Left ventricle myocardium inferior (tissue), 1 donor: ENCODE measurements at places on chromosomes 3 and 15.
A peak's percentile ranks its signal among the peaks of the same experiment; 100 is the strongest.

GRCh38 chr3:20442846-20443245 lies 256.8 kb upstream of the SGO1 start:
- DNase-seq = no peak

DNA sequence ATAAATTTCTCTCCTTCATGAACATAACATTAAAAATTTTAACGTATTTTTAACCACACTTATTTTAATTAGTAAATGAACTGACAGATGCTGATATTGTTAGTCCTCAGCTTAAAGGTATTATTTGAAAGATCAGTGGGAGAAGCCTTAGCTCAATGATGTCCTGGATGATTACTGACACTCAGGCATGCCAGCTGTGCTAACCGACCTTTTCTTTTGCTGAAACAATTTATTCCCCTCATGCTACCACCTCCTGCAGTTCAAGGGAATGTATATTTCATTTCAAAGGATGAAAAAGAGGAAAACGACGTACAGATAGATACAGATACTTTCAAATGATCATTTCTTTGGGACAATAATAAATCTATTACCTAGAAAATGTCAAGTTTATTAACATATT lies 620.8 kb downstream of the FGF12 start:
- no peak for DNase-seq

- DNase-seq = peak; percentile 19
Measured at GRCh38 chr3:111667621-111668239, 72.6 kb upstream of the ZBED2 start.

- DNase-seq = no peak
Measured at GRCh38 chr3:181705086-181705480, 6.6 kb upstream of the SOX2 start.

DNA sequence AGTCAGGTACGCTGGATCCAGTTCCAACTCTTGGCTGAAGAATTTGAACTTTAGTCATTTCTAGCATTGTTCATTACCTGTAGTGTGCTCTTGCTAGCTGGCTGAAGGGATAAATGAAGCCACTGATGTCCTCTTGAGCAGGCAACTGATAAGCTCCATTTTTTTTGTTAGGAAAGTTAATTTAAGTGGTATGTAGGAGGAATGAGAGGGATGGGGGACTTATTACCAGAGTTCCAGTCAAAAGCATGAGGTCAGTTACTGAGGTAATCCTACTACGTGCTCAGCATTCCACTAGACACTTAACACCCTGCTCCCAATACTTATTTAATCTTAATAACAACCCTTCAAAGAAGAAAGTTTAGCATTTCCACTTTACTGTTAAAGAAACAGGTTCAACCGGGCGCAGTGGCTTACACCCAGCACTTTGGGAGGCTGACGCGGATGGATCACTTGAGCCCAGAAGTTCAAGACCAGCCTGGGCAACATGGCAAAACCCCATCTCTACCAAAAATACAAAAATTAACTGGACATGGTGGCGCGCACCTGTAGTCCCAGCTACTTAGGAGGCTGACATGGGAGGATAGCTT lies 2.0 kb upstream of the RASA2 start:
- no peak for DNase-seq

DNA sequence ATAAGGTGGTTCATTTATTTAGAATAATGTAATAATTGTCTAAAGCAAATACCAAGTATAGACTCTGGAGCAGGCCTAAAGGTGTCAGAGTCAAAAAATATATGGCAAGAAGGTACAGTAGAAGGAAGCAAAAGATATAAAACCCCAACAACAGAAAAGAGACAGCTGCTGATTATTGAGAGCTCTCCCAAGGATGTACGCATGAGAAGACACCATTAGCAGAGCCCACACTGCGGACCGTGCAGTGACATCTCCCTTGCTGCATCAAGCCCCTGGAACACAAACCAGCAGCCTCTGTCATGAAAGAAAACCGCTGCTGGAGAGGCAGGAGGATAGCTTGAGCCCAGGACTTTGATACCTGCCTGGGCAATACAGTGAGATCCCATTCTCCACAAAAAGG lies 18.0 kb upstream of the SLC6A20 start:
- DNase-seq = no peak

DNA sequence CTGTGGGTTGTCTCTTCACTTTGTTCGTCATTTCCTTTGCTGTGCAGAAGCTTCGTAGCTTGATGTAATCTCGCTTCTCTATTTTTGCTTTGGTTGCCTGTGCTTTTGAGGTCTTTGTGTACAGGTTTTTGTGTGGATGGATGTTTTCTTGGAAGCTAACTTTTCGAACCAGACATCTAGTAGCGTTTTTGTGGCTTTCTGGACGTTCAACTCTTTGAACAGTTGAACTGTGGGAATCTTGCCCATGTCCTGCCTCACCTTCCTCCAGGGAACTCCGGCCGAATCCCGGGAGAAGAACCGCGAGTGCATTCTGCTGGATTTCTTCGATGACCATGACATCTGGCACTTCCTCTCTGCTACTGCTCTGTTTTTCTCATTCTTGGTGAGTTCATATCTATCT lies 70.6 kb downstream of the USF3 start:
- DNase-seq = peak; percentile 27

- DNase-seq = no peak
Measured at GRCh38 chr3:168249205-168249549, 153.5 kb upstream of the GOLIM4 start.

DNA sequence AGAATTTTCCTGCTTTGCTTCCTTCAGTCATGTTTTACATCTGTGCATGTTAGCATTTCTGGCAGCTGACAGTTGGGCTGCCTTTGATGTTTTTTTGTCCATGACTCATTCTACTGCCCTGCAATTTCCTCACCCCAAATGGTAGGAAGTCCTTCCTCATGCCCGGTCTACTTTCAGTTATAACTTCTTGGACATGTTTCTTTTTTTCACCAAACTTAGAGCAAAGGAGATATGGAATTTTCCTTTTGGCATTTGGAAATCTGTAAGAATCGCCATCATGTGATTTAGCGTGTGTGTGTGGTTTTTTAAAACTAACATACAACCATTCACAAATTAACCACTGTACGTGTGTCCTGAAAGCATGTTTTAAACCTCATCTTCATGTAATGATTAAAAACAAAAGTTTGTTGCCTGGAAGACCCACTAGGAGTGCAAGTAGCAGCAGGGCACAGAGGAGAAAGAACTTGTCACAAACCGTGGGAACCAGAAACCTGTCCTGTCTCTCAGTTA lies 430.7 kb upstream of the CFAP20DC start:
- no peak for DNase-seq

DNA sequence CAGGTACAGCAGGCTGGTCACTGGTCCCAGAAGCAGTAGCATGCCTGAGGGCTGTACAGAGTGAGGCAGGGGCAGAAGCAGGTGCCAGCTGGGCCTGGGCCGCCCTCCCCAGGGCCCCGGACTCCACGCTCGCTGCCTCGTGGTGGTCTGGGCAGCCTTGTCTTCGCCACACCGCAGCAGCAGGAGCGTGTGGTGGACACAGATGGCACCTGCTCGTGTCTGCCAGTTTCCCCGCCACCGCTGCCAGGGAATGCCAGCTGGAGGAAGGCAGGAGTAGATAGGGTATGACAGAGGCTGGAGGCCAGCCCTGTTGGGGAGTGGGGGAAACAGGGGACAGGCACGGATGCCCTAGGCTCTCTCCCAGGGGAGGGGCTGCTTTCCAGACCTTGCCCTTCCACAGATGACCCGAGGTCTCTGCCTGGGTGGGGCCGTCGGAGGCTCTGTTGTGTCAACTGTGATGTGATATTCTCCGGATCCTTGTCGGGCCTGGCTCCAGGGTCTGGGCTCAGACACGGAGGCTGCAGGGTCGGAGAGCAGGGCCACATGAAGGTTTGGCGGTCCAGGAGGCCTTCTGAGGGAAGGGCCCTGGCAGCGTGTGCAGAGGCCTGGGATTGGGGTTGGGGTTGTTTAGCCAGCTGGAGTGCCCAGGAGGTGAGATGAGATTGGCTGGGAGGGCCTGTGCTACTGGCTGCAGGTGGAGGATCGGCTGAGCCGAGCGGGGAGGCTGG lies 33.6 kb downstream of the GOLGA6L10 start:
- peak; percentile 49 for DNase-seq

DNA sequence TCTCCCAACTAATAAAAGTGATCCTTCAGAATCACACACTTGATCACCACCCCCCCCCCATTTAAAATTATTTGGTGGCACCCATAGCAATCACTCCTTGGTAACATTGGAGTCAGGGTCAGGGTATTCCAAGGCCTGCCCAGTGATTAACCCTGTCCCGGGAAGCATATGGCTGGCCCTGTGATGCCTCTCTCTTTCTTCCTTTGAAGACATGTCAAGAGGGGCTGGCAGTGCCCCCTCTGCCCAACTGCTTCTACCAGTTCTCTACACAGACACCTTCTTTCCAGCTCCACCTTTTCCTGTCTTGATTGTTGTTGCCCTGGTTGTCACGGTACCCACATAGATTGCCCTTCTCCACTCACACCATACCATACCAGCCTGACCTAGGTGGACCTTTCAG lies 30.9 kb upstream of the MANF start:
- DNase-seq = no peak

- no peak for DNase-seq
Measured at GRCh38 chr15:90609242-90610180, 79.8 kb downstream of the CRTC3 start.

- peak; percentile 76 for DNase-seq
Measured at GRCh38 chr3:120450600-120451271, at the start of gene FSTL1. TSS of gene FSTL1 (minus strand) at chr3:120450992. CDS start at chr3:120450746, 246 bp downstream.

DNA sequence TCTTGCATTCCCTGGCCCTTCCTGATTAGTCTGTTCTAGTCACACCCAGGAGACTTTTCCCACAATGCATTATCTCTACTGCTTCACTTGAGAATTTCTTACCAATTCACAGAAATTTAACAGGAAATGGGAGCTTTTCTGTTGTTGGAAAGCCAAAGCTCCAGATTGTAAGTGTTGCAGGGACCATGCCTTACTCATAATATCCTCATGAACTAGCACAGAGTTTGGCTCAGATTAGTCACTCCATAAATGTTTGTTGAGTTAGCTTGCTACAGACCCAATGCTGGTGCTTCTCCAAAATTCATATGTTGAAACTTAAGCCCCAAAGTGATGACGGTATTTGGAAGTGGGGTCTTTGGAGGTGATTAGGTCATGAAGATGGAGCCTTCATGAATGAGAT lies 232.6 kb downstream of the GAP43 start:
- DNase-seq = no peak

DNA sequence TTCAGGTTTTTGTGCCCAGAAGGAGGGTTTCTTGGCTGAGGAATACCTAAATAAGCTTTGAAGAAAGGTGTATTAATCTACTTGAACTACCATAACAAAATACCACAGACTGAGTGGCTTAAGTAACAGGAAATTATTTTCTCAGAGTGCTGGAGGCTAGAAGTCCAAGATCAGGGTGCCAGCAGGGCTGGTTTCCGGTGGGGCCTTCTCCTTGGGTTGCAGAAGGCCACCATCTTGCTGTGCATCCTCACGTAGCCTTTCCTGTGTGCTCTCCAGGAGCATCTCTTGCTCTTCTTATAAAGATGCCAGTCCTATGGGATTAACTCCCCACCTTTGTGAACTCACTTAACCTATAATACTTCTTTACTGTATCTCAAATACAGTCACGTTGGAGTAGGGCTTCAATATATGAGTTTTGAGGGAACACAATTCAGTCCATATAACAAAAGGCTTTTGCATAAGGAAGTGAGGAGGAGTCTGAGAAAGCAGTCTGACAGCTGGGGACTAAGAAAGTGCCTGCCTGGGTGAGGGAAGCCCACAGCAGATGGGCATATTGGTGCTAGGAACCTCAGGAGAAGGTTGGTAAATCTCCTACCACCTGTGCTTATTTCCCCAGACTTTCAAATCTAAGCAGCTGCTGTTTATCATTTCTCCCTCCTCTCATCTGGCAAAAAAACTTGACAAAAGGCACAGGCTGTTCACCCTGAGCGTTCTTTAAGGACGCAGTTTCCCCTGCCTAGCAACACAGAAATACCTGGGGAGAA lies 89.6 kb upstream of the CBLB start:
- DNase-seq = no peak

- DNase-seq = no peak
Measured at GRCh38 chr15:48965972-48966371, 2.3 kb upstream of the SHC4 start.

GRCh38 chr3:150218236-150218635 lies 189.9 kb upstream of the TSC22D2 start:
- DNase-seq = no peak

DNA sequence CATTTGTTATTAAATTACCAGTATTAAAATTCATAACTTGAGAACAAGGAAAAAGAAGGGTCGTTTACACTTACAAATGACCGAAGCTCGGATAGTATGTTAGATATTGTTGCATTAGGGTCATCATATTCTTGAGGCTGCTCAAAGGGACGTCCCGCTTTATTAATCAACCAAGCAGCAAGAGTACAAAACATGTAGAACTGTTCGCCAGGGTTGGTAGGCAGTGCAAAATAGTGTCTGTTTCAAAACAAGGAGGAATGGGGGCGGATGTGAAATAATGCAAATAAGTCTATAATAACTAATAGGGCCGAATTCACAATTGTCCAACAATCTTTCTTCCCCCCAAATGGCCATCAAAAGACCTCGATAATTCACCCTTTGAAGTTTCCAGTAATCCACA lies 2.9 kb downstream of the IFT57 start:
- no peak for DNase-seq

GRCh38 chr3:67856718-67857117 lies 202.3 kb upstream of the SUCLG2 start:
- DNase-seq = no peak

- DNase-seq = no peak
Measured at GRCh38 chr3:45477041-45477725, 88.8 kb downstream of the LARS2 start.

- DNase-seq = no peak
Measured at GRCh38 chr3:9101286-9101685, 138.0 kb upstream of the RAD18 start.

GRCh38 chr3:39499651-39500273 lies 32.3 kb downstream of the MOBP start:
- no peak for DNase-seq

GRCh38 chr3:197519801-197520211 lies 36.0 kb downstream of the BDH1 start:
- no peak for DNase-seq

DNA sequence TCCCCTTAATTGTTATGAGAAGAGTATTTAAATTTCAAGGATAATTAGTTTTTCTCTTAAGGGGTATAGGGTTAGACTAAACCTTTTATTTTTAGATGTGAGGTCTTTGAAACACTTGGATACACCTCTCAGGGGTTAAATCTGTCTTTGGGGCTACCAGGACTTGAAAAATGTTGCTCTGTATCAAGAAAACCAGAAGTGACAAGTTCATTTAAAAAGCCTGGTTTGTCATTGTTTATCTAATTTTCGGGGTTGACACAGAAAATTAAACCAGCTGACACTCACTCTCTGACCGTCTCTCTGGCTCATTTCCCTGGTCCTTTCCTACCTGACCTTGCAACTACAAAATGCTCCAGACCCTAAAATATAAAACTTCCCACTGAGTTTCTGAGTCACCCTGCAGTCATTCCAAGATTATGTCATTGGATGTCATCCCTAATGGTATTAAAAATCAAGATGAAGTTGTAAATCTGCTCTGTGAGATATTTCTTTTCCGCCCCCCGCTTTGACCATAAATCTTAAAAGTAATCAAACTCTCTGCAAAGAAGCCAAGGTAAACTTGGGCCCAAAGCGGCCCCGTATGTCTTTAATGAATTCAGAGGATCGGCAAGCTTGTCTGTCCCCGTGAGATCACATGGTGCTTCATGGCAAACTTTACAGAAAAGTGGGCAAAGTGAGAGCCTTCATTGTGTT lies 32.9 kb upstream of the SKOR1 start:
- no peak for DNase-seq

GRCh38 chr3:99499235-99500158 lies 138.9 kb upstream of the COL8A1 start:
- DNase-seq = no peak

- DNase-seq = no peak
Measured at GRCh38 chr15:78691851-78692421, 50.9 kb upstream of the CHRNB4 start.

GRCh38 chr15:45424429-45424828 lies 46.1 kb upstream of the GATM start:
- DNase-seq = no peak
